ENCODE measurements at places on chromosomes 11 and 22. TPM values are rescaled to one million over a fixed set of nuclear protein-coding genes. Genes with fewer than 3 reads are reported as not detected.

DNA sequence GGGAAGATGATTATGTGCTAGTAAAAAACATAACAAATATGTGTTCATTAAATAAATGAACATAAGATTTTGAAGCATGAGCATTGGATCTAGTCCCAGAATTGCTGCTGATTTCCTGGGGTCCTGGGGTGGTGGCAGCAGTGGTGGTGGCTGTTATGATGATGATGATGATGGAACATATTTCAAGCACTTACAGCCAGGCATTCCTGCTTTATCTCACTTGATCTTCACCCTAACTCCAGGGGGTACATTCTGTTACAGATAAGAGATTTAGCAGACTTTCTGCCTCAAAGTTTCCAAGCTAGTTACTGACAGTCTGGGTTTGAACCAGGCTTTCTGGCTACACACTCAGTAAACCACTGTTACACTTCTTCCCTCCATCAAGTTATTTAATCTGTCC lies 5.2 kb downstream of the TRAPPC4 start:
- no peak for DNase-seq

Gene KCNJ5
- 21.1 TPM for total RNA-seq

Gene PHETA2
- total RNA-seq = 11.5 TPM

DNA sequence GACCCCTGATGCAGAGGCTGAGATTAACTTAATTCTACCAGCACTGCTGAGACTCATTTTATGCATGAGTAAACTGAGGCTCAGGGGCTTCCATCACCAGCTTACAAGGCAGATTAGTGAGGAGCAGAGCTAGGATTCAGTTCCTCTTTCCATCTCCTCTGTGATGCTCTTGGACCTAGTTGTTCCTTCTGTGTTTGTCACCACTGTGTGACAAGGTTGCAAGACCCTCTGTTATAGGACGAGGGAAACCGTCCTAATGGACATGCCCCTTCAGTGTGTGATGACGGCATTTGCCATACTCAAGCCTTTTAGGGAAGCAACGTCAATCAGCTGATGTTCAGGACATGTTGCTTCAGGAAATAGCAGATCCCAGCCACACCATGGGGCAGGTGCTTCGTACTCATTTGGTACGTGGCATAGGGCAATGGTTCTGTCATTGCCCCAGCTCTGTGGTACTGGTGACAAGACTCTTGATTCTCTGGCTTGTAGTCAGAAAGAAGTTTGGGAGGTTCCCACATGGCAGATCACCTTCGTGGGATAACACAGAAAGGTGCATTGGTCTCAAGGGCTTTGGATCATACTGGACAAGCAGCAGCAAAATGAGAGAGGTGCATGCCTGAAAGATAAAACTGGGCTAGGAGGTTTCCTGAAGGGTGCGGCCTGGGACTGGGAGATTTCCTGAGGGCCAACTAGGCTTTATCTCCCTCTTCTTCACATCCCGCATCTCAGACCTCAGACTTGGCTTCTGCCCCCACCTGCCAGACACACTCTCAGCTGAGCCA lies 23.9 kb upstream of the CD44 start:
- no peak for DNase-seq

Gene MPZL2
- total RNA-seq = 8.8 TPM

Gene TMPRSS6
- total RNA-seq = not detected

GRCh38 chr11:117621226-117621625 lies 175.8 kb downstream of the DSCAML1 start:
- DNase-seq = no peak

All from right cardiac atrium (tissue), 5 donors.